ENCODE measurements at places on chromosomes 5 and 9.

- H3K4me3 ChIP-seq, result no peak overlapping the region
- H3K27me3 ChIP-seq, result no peaks in the 10 kb centered on the region
- H3K36me3 ChIP-seq, result no peaks in the 10 kb centered on the region
- no peak for DNase-seq
- H3K4me1 ChIP-seq, result no peaks in the 10 kb centered on the region
Measured at GRCh38 chr5:124056991-124057723, 545.2 kb downstream of the CSNK1G3 start.

DNA sequence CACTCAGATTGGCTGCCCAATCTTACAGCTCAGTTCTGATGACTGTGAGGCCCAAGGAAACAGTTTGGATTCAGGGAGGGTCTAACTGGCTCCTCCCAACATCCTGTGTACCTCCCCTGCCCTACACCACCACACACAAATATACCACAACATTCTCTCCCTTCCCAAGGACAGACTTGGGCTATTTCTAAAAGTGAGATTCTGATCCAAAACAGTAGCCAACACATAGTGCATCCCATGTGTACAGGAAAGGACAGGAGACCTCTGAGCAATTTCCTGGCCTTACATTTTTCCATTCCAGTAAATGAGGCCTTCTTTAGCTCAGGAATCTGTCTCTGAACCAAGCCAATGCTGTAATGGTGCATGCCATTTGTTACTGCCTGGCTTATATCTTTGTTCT lies 20.8 kb downstream of the ZNF366 start:
- no peak overlapping the region for H3K4me3 ChIP-seq
- no peaks in the 10 kb centered on the region for H3K36me3 ChIP-seq
- H3K27me3 ChIP-seq, result no peaks in the 10 kb centered on the region

GRCh38 chr5:33531824-33532223 lies 91.1 kb downstream of the TARS1 start:
- H3K4me3 ChIP-seq, result no peak overlapping the region
- no peaks in the 10 kb centered on the region for H3K4me1 ChIP-seq
- no peaks in the 10 kb centered on the region for H3K36me3 ChIP-seq
- DNase-seq, result no peak

- H3K27me3 ChIP-seq, result no peaks in the 10 kb centered on the region
- H3K36me3 ChIP-seq, result no peaks in the 10 kb centered on the region
- H3K27ac ChIP-seq, result no peak overlapping the region
Measured at GRCh38 chr5:125113328-125113727, 366.9 kb upstream of the ZNF608 start.

- no peak overlapping the region for H3K4me3 ChIP-seq
- DNase-seq, result no peak
- H3K27me3 ChIP-seq, result no peaks in the 10 kb centered on the region
Measured at GRCh38 chr5:118875131-118875530, 113.2 kb downstream of the DTWD2 start.

- H3K4me1 ChIP-seq, result no peaks in the 10 kb centered on the region
- H3K27ac ChIP-seq, result no peak overlapping the region
- no peaks in the 10 kb centered on the region for H3K27me3 ChIP-seq
- H3K4me3 ChIP-seq, result no peak overlapping the region
- H3K36me3 ChIP-seq, result no peaks in the 10 kb centered on the region
- DNase-seq, result no peak
Measured at GRCh38 chr9:20321423-20322082, 300.7 kb downstream of the MLLT3 start.

GRCh38 chr9:76180541-76180940 lies 213.7 kb downstream of the RFK start:
- H3K4me3 ChIP-seq, result no peak overlapping the region
- DNase-seq, result no peak
- H3K4me1 ChIP-seq, result no peaks in the 10 kb centered on the region
- H3K27ac ChIP-seq, result no peak overlapping the region
- no peaks in the 10 kb centered on the region for H3K36me3 ChIP-seq

DNA sequence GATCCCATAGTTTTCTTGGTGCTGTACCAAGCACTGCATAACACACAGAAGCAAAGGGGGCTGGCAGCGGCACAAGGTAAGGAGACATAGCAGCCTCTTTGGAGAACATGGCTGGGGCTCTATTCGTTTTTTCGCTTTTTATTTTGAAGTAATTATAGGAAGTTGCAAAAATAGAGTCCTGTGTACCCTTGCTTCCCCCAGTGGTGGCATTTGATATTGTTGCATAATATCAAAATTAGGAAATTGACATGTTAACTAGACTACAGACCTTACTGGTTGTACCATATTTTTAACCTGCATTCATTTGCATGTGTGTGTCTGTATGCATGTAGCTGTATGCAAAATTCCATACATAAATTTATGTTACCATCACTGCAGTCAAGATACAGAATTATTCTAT lies 6.6 kb upstream of the UBQLN1 start:
- no peaks in the 10 kb centered on the region for H3K4me1 ChIP-seq
- no peaks in the 10 kb centered on the region for H3K36me3 ChIP-seq
- H3K27ac ChIP-seq, result no peak overlapping the region
- no peak overlapping the region for H3K4me3 ChIP-seq
- H3K27me3 ChIP-seq, result no peaks in the 10 kb centered on the region

- H3K4me3 ChIP-seq, result no peak overlapping the region
- no peak for DNase-seq
- no peaks in the 10 kb centered on the region for H3K27me3 ChIP-seq
- no peak overlapping the region for H3K27ac ChIP-seq
Measured at GRCh38 chr9:108724652-108725051, 131.1 kb downstream of the ACTL7B start.

GRCh38 chr5:139684881-139685749 lies 37.0 kb downstream of the CXXC5 start:
- no peak overlapping the region for H3K4me3 ChIP-seq
- H3K27ac ChIP-seq, result no peak overlapping the region
- H3K4me1 ChIP-seq, result peaks cover 67% of the 10 kb centered on the region
- no peaks in the 10 kb centered on the region for H3K27me3 ChIP-seq
- peaks cover 12% of the 10 kb centered on the region for H3K36me3 ChIP-seq

- H3K27me3 ChIP-seq, result no peaks in the 10 kb centered on the region
- H3K36me3 ChIP-seq, result no peaks in the 10 kb centered on the region
- DNase-seq, result no peak
- no peak overlapping the region for H3K27ac ChIP-seq
- H3K4me1 ChIP-seq, result no peaks in the 10 kb centered on the region
Measured at GRCh38 chr5:54440456-54440893, 15.0 kb upstream of the HSPB3 start.

GRCh38 chr5:111697215-111697614 lies 59.8 kb downstream of the NREP start:
- H3K27ac ChIP-seq, result no peak overlapping the region
- no peaks in the 10 kb centered on the region for H3K36me3 ChIP-seq
- no peaks in the 10 kb centered on the region for H3K27me3 ChIP-seq
- no peaks in the 10 kb centered on the region for H3K4me1 ChIP-seq
- H3K4me3 ChIP-seq, result no peak overlapping the region
- no peak for DNase-seq

DNA sequence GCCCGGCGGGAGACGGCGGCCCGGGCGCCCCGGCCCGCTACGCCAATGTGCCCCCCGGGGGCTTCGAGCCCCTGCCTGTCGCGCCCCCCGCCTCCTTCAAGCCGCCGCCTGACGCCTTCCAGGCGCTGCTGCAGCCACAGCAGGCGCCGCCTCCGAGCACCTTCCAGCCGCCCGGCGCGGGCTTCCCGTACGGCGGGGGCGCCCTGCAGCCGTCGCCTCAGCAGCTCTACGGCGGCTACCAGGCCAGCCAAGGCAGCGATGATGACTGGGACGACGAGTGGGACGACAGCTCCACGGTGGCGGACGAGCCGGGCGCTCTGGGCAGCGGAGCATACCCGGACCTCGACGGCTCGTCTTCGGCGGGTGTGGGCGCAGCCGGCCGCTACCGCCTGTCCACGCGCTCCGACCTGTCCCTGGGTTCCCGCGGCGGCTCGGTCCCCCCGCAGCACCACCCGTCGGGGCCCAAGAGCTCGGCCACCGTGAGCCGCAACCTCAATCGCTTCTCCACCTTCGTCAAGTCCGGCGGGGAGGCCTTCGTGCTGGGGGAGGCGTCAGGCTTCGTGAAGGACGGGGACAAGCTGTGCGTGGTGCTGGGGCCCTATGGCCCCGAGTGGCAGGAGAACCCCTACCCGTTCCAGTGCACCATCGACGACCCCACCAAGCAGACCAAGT lies 723 bp downstream of the SNX18 start:
- peaks cover 8% of the 10 kb centered on the region for H3K27me3 ChIP-seq
- no peak overlapping the region for H3K27ac ChIP-seq
- H3K4me1 ChIP-seq, result peaks cover 10% of the 10 kb centered on the region
- peak; percentile 59 for DNase-seq

DNA sequence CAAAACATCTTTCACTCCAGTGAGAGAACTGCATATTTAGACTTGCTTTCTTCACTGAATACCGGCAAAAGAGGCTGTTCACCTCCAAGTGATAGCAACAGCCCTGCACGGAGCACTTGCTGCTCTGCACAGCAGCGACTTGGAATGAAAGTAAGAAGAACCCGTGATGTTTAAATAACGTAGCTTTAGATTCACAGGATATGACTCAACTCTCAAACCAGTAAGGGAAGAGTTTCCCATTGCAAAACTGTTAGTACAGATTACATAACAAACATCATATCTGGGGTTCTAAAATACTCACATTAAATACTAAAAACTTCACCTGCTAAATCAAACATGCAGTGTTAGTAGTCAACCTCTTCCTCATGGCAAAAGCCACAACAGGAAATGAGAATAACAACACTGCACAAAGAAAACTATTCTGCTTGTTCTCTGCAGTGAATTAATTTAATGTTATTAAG lies 203.4 kb downstream of the MCTP1 start:
- DNase-seq, result no peak
- H3K36me3 ChIP-seq, result no peaks in the 10 kb centered on the region
- H3K27me3 ChIP-seq, result no peaks in the 10 kb centered on the region
- no peak overlapping the region for H3K27ac ChIP-seq
- no peaks in the 10 kb centered on the region for H3K4me1 ChIP-seq

GRCh38 chr5:14996997-14997396 lies 125.4 kb upstream of the ANKH start:
- H3K27ac ChIP-seq, result no peak overlapping the region
- DNase-seq, result no peak
- no peaks in the 10 kb centered on the region for H3K27me3 ChIP-seq

GRCh38 chr9:99231711-99232110 lies 9.6 kb downstream of the SEC61B start:
- peak; percentile 55 for DNase-seq
- no peak overlapping the region for H3K27ac ChIP-seq
- no peaks in the 10 kb centered on the region for H3K4me1 ChIP-seq
- peaks cover 29% of the 10 kb centered on the region for H3K36me3 ChIP-seq

DNA sequence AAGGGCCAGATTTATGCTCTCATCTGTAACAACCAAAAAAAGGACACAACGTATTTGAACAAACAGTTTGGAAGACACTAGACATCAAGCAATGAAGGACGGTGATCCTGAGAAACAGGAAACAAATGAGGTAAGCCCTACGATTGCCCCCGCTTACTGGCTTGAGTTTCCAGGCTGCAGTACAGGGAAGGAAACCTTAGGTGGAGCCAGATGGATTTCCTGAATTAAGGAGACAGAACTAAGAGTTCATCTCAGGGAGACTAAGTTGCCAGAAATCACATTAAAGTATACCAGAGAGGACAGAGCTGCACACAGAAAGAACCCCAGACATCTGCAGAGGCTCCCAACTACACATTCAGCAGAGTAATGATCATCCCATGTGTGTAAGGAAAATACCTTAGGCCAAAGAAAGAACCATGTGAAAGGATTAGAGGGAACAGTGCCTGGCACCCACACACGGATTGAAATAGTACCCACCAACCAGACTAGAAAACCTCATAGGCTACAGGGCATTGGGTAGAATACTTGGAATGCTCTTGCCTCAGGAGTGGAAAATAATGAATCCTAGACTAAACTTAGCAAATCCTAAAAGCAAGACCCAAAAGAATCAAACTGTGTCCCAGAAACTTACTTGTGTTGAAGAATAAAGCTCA lies 99.3 kb upstream of the NIPBL start:
- H3K27ac ChIP-seq, result no peak overlapping the region
- no peaks in the 10 kb centered on the region for H3K4me1 ChIP-seq
- no peak for DNase-seq
- H3K36me3 ChIP-seq, result no peaks in the 10 kb centered on the region

- no peaks in the 10 kb centered on the region for H3K4me1 ChIP-seq
- H3K27ac ChIP-seq, result no peak overlapping the region
- H3K27me3 ChIP-seq, result no peaks in the 10 kb centered on the region
- no peaks in the 10 kb centered on the region for H3K36me3 ChIP-seq
- H3K4me3 ChIP-seq, result no peak overlapping the region
- no peak for DNase-seq
Measured at GRCh38 chr5:122559676-122560075, 215.2 kb upstream of the SNX2 start.

DNA sequence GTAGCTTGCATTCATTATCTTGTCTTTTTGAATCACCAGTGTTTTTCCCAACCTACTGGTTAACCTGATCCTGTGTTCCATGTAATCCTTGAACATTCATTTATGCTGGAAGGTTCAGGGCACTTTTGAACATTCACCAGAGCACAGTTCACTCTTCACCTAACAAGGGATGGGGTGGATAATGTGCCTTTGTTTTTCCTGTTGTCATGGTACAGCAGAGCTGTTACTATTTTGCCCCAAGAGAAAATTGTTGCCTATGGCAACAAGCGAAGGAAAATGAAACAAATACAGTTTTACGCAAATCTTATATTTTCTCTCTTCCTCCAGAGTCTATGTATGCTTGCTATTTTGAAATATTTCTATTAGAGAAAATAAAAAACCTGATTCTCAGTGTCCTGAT lies 60.3 kb upstream of the RIOK2 start:
- H3K4me1 ChIP-seq, result no peaks in the 10 kb centered on the region
- H3K27me3 ChIP-seq, result no peaks in the 10 kb centered on the region
- no peak overlapping the region for H3K27ac ChIP-seq
- DNase-seq, result no peak
- H3K36me3 ChIP-seq, result no peaks in the 10 kb centered on the region
- H3K4me3 ChIP-seq, result no peak overlapping the region

DNA sequence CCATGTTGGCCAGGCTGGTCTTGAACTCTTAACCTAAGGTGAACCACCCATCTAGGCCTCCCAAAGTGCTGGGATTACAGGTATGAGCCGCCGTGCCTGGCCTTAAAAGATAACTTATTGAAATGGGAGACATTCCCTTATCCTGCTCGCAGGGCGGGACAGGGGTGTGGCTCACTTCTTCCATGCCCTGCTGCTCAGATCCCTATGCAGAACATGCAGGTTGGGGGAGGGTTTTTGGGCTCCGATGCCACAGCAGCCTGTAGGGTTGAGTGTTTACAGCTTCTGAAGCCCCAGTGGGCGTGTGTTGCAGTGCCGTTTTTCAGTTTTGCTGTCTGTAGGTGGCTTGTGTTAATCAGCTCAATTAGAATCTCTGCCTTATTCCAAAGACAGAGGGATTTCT lies 108.0 kb upstream of the BRINP1 start:
- no peak for DNase-seq
- H3K27ac ChIP-seq, result no peak overlapping the region
- H3K4me3 ChIP-seq, result no peak overlapping the region
- no peaks in the 10 kb centered on the region for H3K36me3 ChIP-seq
- no peaks in the 10 kb centered on the region for H3K4me1 ChIP-seq
- H3K27me3 ChIP-seq, result no peaks in the 10 kb centered on the region

- H3K27ac ChIP-seq, result no peak overlapping the region
- no peaks in the 10 kb centered on the region for H3K4me1 ChIP-seq
- no peaks in the 10 kb centered on the region for H3K36me3 ChIP-seq
- DNase-seq, result no peak
- no peaks in the 10 kb centered on the region for H3K27me3 ChIP-seq
Measured at GRCh38 chr9:116095403-116095802, 58.2 kb upstream of the PAPPA start.

Measured in H1 (cell line).